ENCODE measurements at places on chromosomes 1 and 21.

- no peak for DNase-seq
These were observed 13.3 kb downstream of the COL6A2 start for GRCh38 chr21:46111193-46111571.

GRCh38 chr1:219573960-219574359, 38.9 kb downstream of the ZC3H11B start:
- no peak for DNase-seq

GRCh38 chr1:47180603-47181094, 9.2 kb downstream of the PDZK1IP1 start:
- no peak for DNase-seq

GRCh38 chr1:28436211-28436769, 66.8 kb downstream of the PHACTR4 start:
- no peak for DNase-seq

DNA sequence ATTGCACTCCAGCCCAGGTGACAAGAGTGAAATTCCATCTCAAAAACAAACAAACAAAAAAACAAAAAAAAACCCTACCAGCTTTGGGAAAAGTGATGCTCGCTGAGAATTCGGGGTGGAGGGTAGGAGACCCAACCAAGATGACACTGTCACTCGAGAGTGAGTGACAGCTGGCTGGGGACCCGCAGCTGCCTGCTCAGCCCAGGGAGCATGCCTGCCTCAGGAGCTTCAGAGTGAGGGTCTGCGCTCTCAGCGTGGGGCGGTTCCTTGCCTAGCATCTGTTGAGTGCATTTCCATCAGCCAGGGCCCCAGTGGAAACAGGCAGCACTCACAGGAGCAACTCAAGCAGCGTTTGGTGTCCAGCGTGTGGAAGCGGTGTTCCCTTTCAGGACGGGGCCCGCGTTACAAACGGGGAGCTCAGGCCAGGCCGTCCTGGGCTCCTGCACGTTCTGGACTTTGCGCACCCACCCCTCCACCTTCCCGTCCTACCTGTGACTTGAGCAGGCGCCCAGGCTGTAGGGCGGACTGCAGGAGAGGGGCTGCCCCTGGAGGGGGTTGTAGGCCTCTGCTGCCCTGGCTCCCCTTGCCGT, 5.9 kb downstream of the CSTB start:
- DNase-seq, result no peak

DNA sequence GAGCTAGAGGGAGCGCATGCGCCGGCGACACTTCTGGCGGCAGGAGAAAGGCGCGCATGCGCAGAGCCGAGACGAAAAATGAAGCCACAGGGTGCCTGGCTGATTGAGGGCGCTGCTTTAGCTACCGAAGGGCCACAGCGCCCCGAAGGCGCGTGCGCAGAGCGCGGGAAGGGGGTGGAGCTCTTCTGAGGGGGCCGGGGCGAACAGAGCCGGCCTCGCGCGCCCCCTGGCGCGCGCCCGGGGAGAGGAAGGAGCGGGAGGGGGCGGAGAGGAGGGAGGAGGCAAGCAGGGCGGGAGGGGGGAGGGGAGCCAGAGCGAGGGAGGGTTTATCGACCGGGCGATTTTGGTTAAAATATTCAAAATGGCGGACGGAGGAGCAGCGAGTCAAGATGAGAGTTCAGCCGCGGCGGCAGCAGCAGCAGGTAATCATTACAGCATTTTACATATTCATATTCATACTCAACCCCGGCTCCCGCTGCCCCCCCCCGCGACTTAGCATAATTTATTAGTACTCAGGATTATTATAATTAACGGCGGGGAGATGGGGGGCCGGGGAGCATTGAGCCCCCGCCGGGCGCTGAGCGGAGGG, at the start of gene POU2F1:
TSS of gene POU2F1 (plus strand) at position 350 of the 589 bp plus-strand sequence. CDS start at position 362, 12 bp downstream.
- peak; percentile 100 for DNase-seq

DNA sequence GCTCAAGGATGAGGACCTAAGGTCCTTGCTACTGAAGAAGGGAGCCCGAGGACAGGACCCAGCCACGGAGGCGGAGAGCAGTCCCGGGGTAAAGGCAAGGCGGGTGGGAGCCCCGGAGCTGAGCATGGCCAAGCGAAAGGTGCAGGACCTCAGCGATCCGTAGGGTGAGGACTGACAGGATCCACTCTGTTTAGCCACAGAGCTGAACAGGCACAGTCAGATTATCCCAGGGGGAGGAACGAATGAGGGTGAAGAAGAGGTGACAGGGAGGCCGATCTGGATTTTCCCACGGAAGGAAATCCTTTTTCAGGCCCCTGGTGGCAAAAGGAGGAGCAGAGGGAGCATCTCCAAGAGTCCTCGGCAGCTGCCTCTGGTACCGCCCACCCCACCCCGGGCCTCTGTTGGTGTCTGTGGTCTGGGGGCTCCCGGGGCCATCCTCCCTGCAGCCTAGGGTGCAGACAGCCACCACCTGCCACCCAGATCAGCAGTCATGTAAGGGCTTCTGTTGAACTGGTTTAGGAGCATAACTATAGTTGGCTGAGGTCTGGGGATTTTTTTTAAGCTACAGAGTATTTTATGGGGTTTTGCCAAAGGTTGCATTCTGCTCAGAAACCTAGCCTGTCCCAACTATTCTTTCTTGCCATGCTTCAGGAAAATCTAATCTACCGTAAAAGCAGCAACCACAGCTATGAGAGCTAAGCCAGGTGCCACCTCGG, 32.3 kb upstream of the LBR start:
- DNase-seq, result no peak

Data from NAMALWA (cell line).